Cerebellum (tissue), 4 donors: ENCODE measurements at places on chromosomes 6 and 20. TPM values are rescaled to one million over a fixed set of nuclear protein-coding genes. Genes with fewer than 3 reads are reported as not detected.

The KIAA0408 gene
- 74.0 TPM for total RNA-seq

The OR10C1 gene
- total RNA-seq, result not detected

The LINC00237 gene
- 0.45 TPM for total RNA-seq

The CLVS2 gene
- total RNA-seq, result 35.0 TPM

The CRISP1 gene
- total RNA-seq, result not detected

The PDYN gene
- total RNA-seq, result 0.45 TPM
